ENCODE measurements at places on chromosomes 2 and 18. TPM values are rescaled to one million over a fixed set of nuclear protein-coding genes. Genes with fewer than 3 reads are reported as not detected.

The PLCL1 gene
- total RNA-seq, result 0.83 TPM

The APOB gene
- total RNA-seq, result under 0.01 TPM

The BMP10 gene
- not detected for total RNA-seq

The GALR1 gene
- total RNA-seq, result not detected

The NHEJ1 gene
- 20.3 TPM for total RNA-seq

The KIF1A gene
- total RNA-seq, result not detected

The ACKR3 gene
- 0.17 TPM for total RNA-seq

The RRM2 gene
- 1.5 TPM for total RNA-seq

The IHH gene
- total RNA-seq, result not detected

DNA sequence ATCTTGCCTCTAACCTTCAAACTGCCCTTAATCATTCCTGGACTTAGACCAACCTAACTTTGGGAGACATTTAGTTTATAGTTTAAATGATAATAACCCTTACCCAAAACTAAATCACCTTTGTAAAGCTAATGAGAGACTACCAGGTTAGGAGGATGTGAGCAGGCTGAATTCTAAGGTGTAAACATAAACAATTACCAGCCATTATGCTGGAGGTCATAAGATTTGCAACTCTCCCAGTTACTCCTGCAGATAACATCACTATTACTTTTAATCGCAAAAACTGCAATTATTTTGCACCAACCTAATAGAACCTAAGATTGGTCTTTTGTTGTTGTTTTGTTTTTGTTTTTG is 86.5 kb upstream of the MSH6 start:
- no peak for DNase-seq

- DNase-seq, result peak; percentile 82
Observed at GRCh38 chr2:180219491-180219890, 212.4 kb upstream of the CWC22 start.

DNA sequence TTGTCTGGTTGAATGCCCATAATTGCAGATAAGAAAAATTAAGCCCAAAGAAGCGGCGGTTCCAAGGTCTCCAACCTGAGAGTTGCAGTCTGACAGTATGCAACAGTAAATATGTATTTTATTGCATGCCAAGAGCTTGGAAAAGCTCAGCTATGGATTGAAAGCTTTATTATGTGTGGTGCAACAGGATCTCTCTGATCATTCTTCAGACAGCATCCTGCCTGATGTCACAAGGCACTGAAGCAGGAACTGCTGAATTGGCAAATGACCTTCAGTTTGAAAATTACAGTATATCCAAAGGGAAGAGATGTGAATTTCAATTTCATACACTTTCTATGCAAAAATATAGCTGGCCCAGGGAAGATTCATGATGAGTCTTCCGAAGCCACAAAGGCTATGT is 42.5 kb downstream of the DOCK10 start:
- DNase-seq, result no peak

DNA sequence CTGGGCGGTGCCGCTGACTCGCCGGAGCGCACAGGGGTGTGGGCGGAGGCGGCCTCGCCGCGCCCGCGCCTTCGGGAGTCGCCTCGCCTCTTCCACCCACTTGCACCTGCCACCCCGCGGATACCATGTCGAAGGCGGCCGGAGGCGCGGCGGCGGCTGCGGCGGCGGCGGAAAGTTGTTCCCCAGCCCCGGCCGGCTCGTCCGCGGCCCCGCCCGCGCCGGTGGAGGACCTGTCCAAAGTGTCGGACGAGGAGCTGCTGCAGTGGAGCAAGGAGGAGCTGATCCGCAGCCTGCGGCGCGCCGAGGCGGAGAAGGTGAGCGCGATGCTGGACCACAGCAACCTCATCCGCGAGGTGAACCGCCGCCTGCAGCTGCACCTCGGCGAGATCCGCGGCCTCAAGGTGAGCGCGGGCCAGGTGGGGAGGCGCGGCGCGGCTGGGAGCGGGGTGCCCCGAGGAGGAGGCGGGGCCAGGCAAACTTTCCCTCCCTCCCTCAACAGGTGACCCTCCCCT is 766 bp downstream of the CCDC85A start:
- peak; percentile 34 for DNase-seq

DNA sequence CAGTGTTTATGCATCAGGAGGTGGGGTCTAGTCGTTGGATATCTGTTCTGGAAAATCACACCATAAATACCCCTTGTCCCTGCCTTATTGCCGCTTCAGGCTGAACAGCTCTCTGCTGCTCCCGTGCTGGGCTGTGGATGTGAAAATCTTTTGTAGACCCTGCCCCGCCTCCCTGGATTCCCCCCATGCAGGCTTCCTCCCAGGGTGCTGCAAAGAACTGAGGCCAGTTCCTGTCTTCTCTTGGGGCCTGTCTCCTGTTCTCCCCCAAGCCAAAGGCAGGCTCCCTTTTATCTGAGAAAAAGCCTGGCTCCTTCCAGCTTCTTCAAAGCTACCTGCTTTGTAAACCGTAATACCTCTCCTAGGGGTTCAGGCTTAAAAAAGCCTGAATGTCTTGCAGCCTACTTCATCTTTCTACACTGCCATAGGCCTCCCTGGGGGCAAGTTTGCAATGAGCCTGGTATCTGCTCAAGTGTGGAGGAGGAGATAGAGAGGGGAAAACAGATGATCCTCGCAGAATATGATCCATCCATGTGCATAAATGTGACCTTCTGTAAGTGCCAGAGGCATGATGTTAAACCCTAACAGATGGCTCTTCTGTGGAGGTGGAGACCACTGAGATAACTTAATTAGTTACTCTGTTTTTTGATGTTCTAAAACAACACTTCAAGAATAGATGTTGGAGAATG is 55.3 kb downstream of the VWA3B start:
- DNase-seq, result no peak

- peak; percentile 56 for DNase-seq
Observed at GRCh38 chr2:199659207-199659606, 191.8 kb downstream of the FTCDNL1 start.

- DNase-seq, result no peak
Observed at GRCh38 chr18:13323186-13323585, 104.6 kb downstream of the LDLRAD4 start.

- DNase-seq, result no peak
Observed at GRCh38 chr2:47497843-47498460, 95.0 kb downstream of the MSH2 start.

DNA sequence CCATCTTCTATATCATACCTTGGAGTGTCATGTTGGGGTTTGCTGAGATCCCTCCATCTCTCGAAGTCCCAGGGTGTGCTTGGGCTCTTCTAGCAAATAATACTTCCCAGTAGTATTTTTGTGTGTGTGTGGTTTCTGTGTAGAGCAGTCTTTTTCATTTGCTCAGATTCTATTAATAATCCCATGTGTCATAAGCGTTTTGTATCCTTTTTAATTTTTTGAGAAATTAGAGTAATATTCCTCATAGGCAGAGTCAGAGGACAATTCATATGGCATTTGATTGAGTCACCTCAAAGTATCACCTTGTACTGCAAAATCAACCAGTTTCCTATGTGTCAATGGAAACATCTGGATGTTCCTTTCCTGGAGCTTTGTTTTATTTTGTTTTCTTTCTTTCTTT is 37.4 kb upstream of the PPP1R1C start:
- no peak for DNase-seq

- peak; percentile 84 for DNase-seq
Observed at GRCh38 chr2:145751629-145752028, 1231.7 kb upstream of the ZEB2 start.

- DNase-seq, result peak; percentile 42
Observed at GRCh38 chr2:235496239-235496621, 2.4 kb downstream of the AGAP1 start.

- DNase-seq, result no peak
Observed at GRCh38 chr2:190807886-190808285, 72.7 kb upstream of the GLS start.

- DNase-seq, result no peak
Observed at GRCh38 chr18:58174285-58174684, 130.3 kb downstream of the NEDD4L start.

DNA sequence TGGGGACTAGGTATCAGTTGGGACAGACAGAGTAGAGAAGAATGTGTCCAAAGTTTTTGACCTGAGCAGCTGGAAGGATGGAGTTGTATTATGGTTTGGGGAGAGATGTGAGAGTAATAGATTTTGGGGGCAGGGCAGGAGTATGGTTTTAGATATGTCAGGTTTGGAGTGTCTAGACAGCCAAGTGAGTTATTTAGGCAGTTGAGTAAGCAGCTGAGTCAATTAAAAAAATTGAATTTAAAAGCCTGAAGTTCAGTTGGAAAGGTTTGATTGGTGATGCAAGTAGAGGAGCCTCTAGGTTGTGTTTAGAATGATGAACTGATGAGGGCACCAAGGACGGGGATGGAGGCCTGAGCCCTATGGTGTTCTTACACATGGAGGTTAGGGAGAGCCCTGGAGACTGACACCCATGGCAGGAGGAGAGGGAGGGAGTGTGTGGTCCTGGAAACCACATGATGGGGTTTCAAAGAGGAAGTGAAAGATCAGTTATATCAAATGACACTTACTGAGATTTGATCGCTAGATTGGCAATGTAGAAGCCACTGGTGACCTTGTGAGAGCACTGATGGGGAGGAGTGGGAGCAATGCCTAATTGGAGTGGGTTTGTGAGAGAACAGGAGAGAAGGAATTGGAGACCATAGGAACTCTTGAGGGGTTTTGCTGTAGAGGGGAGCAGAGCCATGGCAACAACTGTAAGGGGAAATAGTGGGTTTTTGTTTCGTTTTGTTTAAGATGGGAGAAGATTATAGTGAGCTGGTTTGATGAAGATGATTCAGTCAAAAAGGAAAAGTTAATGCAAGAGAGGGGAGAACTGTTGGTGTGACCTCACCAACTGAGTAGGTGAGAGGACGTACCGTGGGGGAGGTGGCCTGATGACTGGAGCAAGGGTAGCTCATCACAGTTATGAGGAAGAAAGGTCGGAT is 10.3 kb downstream of the ITGA6 start:
- no peak for DNase-seq

DNA sequence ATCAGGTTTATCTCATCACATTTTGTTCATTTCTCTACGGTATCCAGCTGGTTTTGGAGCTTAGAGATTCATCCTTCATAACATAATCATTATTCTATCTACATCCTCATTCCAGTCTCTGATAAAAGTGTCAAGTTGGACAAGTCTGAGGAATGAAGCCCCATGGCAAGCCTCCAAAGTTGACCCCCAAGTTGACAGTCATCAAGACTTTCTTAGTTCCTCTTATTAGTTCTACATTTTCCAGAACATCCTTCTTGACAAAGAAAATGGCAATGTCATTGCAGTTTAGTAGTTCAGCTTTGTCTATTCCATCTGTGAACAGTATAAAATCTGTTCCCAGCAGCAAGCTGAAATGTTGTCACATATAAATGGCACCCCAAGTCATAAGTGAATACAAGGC is 4.5 kb upstream of the TMSB10 start:
- no peak for DNase-seq

GRCh38 chr2:190023860-190024259 is 38.7 kb downstream of the MSTN start:
- peak; percentile 31 for DNase-seq

DNA sequence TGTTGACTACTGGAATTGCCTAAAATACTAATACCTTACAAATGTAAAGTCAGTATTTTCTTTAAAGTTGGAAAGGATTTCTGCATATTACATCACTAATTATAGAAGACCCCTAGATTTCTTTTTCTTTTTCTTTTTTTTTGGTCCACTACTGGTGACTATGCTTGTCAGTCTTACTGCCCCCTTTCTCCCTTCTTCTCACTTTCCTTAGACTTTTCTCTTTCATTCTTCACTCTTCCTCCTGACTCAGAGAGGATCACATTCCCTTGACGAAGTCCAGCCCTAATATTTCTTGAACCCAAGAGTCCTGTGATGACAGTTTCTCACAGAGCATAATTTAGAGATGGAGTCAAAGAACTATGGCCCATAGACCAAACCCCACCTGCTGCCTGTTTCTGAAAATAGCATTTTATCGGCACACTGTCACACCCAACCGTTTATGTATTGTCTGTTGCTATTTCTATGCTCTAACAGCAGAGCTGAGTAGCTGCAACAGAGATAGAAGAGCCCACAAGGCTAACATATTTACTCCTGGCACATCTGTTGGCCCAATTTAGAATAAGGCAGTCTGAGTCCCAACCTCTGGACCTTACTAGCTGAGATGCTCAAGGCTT is 40.6 kb upstream of the RIOK3 start:
- no peak for DNase-seq

GRCh38 chr2:152055366-152056108 is 43.3 kb downstream of the CACNB4 start:
- DNase-seq, result peak; percentile 90

DNA sequence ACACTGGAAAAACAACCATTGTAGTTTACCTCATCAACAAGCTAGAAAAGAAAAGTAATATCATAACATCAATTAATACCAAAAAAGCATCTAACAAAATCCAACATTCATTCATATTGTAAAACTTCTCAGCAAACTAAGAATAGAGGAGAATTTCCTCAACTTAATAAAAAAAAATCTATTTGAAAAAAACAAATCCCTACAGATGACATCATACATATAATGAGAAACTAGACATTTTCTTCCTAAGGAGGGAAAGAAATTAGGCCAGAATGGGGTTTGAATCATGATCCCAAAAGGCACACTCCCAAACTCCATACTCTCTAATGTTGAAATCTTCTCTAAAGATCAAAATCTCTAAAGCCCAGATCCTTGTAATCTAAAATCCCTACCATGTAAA is 460.0 kb downstream of the IRS1 start:
- no peak for DNase-seq

GRCh38 chr2:39128919-39129391 is 8.1 kb upstream of the SOS1 start:
- no peak for DNase-seq

DNA sequence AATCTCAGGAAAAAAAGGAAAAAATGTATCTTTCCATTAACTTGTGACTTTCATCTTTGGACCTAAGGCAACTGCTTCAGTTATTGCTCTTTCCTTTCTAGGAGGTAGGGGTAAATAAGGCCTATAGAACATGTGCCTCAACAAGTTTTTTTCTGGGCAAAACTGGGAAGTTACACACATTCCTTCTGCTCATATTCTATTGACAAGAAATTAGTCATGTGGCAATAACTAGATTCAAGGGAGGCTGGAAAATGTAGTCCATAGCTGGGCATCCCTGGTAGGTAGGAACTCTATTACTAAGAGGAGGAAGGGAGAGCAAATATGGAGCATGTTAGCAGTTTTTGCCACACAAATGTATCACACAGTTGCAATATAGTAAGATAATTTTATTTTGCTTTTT is 37.7 kb upstream of the NEMP2 start:
- no peak for DNase-seq

DNA sequence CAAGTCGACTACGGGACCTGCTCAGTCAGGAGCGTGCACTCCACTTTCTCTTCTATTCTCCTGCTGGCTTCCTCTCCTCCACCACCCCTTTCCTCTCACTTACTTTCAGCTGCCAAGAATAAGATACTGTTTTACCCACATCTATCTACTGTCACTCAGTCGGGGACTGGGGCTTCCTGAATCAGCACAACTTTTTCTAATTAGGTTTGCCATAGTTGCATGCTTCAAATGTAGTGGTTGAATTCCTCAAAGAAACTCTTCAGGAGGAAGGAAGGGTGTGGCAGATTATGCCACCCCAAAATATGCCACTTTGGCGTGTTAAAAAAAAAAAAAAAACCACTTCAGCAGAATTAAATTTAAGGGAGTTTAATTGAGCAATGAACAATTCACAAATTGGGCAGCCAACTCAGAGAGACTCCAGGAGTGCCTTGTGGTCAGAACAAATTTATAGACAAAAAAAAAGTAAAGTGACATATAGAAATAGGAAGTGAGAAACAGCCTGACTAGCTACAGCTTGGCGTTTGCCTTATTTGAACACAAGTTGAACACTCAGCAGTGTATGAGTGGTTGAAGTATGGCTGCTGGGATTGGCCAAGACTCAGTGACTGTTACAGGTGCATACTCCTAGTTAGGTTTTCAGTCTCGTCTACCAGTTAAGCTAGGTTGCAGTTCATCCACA is 32.5 kb upstream of the RMDN2 start:
- no peak for DNase-seq
